ENCODE measurements at places on chromosomes 16 and 17. TPM values are rescaled to one million over a fixed set of nuclear protein-coding genes. Genes with fewer than 3 reads are reported as not detected.

DNA sequence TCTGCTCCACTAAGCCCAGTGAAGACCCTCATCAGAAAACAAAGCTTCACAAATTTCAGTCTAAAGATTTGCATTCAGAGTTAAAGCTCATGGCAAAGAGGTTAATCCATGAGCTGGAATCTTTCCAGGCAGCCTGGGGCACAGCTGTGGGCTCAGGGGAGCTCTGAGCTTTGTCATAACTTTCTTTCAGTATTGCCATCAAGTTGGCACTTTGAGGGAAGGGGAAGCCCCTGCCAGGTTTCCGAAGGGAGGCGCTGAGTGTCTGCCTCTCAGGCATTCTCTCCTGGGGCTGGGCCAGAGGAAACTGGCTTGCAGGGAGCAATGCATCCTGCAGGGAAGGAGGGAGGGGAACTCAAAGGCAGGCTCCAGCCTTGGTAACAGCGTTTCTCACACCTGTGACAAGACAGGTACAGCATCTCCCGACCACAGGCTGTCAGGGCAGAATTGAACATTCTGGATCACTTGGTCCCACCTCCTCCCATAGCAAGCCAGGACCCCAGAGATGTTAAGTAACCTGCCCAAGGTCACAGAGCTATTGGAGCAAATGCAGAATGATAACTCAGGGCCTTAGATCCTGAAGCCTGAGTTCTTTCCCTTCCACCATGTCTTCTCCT, 3.9 kb downstream of the LPO start:
- H3K4me1 ChIP-seq: no peaks in the 10 kb centered on the region
- no peak overlapping the region for H3K27ac ChIP-seq
- DNase-seq: no peak

GRCh38 chr16:14434860-14435259, 195.2 kb downstream of the PARN start:
- peaks cover 7% of the 10 kb centered on the region for H3K36me3 ChIP-seq
- DNase-seq: no peak
- H3K27me3 ChIP-seq: no peaks in the 10 kb centered on the region

GRCh38 chr17:42682722-42683403, 532 bp downstream of the CNTNAP1 start:
- H3K4me1 ChIP-seq: peaks cover 56% of the 10 kb centered on the region
- DNase-seq: no peak
- no peaks in the 10 kb centered on the region for H3K27me3 ChIP-seq
- H3K4me3 ChIP-seq: peak overlapping the region; percentile 86

GRCh38 chr16:89201439-89202377, 1.4 kb upstream of the SLC22A31 start:
- peaks cover 14% of the 10 kb centered on the region for H3K4me1 ChIP-seq
- H3K4me3 ChIP-seq: no peak overlapping the region
- H3K27ac ChIP-seq: no peak overlapping the region
- DNase-seq: peak; percentile 63
- H3K27me3 ChIP-seq: peaks cover 14% of the 10 kb centered on the region
- H3K36me3 ChIP-seq: no peaks in the 10 kb centered on the region

DNA sequence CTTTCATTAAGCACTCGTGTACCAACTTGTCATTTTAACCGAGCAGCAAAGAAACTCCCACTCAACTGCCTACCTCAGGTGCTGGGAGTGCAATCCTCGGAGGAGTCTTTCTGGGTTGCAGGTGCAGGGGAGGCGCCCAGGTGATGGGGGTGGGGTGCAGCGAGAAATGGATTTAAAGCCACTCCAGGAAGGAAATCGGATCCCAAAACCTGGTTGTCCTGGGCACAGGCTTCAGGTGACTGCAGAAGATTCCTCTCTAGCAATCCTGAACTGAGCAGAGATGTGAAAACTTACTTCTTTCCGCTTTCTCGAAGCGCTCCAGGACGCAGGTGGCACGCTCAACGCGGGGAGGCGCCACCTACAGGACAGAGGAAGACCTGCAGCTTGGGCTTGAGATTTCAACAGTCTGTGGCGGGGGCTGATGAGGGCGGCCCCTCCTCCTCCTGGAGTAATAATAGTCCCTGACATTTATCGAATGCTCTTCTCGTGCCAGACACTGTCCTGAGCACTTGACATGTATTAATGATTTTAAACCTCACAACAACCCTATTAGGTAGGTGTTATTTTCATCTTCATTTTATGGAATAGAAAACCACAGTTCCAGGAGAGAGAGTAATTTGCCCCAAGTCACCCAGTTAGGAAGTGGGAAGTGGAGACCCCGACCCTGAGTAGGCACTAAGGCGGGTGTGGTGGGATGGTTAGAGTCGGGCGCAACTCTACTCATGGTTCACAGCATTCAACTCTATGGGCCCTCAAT, 27.2 kb upstream of the SKAP1 start:
- no peak overlapping the region for H3K27ac ChIP-seq
- no peaks in the 10 kb centered on the region for H3K36me3 ChIP-seq
- H3K4me1 ChIP-seq: peaks cover 63% of the 10 kb centered on the region
- peak; percentile 81 for DNase-seq
- H3K27me3 ChIP-seq: no peaks in the 10 kb centered on the region

TBC1D3E gene
- not detected for total RNA-seq

DNA sequence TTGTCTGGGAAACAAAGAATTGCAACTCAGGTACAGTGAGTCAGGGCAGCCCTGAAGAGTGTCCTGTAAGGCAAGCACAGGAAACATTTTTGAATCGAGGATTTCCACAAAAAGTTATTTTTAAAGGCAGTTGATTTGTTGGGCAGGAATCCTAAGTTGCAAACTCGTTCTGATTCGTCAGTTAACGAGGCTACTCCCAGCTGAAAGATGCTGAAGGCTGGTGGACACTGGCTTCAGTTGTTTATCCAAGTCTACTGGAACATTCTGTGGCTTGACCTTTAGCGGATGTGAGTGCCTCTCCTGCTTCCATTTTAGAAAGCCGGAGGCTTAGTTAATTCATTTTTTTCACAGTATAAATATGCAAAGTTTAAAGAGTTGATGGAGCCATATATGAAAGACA, 84.2 kb downstream of the KCNJ12 start:
- no peak overlapping the region for H3K27ac ChIP-seq
- no peaks in the 10 kb centered on the region for H3K36me3 ChIP-seq
- no peak overlapping the region for H3K4me3 ChIP-seq
- no peaks in the 10 kb centered on the region for H3K27me3 ChIP-seq
- no peak for DNase-seq
- H3K4me1 ChIP-seq: no peaks in the 10 kb centered on the region

SLC16A3 gene
- 52.5 TPM for total RNA-seq

Measured in CD4-positive, CD25-positive, alpha-beta regulatory T cell (primary cell).